NCI-H524 (cell line): ENCODE measurements at places on chromosomes 1 and 21.

- DNase-seq, result peak; percentile 82
Observed at GRCh38 chr1:107535091-107535490, 394.3 kb downstream of the NTNG1 start.

DNA sequence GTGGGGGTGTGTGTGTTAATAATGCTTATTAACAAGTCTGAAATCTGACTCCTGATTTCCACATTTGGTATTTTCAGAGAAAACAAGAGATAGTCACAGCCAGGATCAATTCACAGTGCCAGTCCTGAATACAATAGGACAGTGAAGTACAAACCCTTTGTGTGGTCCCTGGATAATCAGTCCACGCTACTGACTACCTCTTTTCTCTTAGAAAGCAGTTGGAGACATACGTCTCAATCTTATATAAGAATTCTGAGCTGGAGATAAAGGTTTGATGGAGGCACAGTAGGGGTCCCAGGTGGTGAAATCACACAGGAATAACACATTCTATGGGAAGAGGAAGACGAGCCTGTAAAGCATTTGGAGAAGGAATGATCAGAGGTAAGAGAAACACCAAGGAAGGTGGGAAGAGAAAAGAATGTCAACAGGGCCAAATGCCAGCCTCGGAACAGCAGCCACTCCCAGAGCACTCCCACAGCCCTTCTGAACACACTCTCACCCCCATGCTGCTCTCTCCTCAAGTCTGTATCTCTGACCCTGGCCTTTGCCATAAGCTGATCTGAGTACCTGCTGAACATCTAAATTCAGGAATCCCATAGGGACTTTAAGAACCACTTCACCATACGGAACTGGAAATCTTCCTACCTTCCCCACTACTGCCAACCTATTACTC, 48.6 kb downstream of the TRAF5 start:
- DNase-seq, result peak; percentile 13

DNA sequence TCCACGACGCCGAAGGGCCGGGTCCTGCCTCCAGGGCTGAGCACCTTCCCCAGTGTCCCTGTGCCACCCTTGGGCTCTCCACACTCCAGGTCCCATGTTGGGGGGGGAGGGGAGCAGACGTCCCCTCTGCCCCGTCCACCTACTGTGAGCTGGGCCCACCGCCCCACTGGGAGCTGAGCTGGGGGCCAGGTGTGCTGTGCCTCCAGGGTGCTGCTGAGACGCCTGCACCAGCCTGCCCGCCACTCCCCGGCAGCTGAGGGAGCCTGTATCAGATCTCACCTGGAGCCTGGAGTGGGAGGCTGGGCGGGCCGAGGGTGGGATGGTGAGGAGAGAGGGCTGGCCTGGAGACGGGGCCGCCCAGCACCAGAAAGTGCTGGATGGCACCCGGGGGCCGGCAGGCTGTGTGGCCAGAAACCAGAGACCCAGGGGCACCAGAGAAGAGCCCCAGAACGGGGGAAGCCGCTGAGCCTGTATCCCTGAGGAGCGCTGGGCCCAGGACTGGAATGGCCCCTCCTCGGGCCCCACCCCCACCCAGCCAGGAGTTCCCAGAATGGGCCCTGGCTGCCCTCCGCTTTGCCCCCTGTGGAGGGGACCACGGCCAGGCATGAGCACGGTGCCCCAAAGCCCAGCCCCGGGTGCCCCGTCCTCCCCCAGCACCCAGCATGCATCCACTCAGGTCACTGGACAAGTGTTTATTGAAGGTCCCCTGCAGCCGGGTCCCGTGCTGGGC, 3.4 kb downstream of the TNFRSF18 start:
- DNase-seq, result no peak

- DNase-seq, result no peak
Observed at GRCh38 chr1:154758346-154758745, 111.7 kb downstream of the KCNN3 start.

DNA sequence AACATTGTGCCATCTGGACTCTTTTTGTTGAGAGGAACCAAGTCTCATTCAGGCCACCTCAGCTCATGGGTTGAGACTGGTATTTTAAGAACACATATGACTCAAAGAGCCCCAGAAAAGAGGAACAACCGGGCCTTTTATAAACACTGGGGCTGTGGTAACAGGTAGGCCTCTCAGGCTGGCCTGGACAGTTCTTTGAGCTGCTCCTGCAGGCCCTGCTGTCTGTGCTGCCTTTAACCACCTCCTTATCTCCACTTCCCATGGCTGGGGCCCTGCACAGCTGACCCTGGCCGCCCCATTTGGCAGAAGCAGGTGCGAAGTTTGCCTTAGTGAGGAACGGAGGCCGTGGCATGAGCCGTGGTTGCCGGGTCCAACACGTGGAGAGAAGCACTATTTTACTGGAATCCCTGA, 163.3 kb downstream of the RHOU start:
- DNase-seq, result no peak

DNA sequence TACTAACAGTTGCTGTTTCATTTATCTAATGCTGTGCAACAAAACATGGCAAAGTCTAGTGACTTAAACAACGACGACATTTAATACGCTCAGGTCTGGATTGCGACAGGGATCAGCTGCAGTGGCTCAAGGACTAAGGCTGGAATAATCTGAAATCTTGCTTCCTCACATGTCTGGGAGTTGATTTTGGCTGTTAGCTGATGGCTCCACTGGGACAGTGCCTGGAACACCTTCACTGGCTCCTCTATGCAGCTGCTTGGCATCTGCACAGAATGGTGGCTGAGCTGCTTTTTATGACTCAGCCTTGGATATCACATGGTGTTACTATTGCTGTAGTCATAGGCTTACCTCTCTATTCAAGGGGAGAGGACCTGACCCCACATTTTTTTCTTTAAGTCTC, 24.0 kb upstream of the BTG3 start:
- no peak for DNase-seq

GRCh38 chr1:38241594-38242334, 195.2 kb upstream of the POU3F1 start:
- DNase-seq, result no peak

GRCh38 chr1:206082831-206083695, 30.1 kb downstream of the RHEX start:
- no peak for DNase-seq

GRCh38 chr1:230317823-230318819, 108.0 kb downstream of the PGBD5 start:
- no peak for DNase-seq

DNA sequence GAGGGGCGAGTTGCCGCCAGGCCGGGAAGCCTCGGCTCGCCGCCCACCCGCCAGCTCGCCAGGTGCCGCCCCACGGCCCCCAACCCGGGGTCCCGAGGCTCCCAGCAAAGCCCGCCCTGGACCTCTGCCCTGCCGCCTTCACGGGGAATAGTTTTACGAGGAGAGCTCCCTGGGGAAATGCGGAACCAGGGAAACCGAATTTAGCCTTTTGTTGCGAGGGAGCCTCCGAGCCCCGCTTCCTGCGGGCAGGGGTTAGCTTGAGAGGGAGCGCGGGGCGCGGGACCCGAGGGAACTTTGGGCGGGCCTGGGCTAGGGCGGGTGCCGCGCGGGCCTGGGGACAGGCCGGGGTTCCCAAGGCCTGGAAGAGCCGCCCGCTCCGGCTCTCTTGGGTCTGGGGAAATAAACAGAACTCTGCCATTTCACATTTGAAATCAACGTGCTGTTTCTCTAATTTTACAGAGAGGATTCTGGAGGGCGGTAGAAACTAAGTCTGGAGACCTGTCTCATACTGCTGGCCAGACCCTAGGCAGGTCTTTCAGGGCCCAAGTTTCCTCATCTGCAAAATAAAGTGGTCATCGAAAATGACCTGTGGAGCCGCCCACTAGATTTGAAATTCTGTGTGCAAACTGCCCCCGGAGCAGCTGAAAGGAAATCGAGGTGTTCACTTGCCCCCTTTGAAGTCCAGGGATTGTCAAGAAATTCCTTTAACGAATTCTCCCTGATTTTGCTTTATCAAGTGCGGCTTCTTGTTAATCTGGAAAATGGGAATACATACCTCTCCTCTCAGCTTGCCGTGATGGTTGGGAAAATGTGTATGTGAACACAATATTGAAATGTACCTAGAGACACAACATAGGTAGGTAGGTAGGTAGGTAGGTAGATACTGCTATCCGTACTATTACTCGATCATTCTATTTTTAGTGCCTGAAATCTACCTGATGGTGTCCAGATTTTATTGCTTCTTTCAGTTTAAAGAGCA, 749 bp upstream of the GLUL start:
- peak; percentile 70 for DNase-seq

DNA sequence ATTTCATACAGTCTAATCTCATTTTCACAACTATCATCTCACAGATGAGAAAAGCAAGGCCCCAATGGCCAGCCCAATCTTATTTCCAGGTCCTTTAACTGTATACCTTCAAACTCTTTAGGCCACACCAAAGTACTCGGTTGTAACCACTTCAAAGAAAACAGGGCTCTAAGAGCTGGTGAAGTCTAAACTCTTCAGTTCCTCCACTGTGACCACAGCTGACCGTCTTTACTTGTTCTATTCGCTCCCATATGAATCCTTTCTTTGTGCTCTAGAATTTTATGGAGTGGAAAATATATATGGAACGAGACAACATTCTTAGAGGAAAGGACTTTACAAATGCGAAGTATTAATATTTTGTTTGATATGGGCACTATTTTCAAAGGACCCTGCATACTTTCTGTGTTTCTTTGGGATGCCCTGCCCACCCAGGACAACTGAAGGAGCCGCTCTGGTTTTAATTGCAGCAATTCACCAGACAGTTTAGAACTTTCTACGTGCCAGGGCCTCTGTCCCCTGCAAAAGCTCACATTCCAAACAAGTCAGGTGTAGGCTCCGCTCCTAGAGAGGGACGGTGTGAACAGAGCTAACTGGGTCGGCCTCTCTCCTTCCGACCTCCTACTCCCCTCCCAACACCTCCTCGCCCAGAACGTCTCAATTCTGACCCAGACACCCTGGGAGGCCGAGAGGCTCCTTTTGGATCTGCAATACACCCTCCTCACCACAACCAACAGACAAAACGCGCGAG, 15.7 kb downstream of the IER5 start:
- DNase-seq, result no peak

DNA sequence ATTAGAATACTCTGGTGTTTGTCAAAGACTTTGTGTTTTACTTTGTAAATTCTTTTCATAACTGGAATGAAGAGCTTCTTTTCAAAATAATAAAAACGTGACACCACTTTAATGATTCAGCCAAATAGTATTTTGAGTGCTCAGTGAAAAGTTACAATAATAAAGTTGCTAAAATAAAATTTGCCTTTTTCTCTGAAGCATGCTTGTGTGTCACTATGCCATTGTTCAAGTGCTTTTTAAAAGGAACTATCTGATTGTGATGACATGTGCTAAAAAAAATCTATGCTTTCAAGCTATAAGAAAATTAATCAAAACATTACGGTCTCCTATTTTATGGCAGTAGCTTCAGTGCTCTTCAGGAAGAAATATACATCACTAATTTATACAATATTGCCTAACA, 1290.5 kb upstream of the B3GALT2 start:
- DNase-seq, result no peak

GRCh38 chr1:212089560-212090163, 54.1 kb downstream of the DTL start:
- no peak for DNase-seq

DNA sequence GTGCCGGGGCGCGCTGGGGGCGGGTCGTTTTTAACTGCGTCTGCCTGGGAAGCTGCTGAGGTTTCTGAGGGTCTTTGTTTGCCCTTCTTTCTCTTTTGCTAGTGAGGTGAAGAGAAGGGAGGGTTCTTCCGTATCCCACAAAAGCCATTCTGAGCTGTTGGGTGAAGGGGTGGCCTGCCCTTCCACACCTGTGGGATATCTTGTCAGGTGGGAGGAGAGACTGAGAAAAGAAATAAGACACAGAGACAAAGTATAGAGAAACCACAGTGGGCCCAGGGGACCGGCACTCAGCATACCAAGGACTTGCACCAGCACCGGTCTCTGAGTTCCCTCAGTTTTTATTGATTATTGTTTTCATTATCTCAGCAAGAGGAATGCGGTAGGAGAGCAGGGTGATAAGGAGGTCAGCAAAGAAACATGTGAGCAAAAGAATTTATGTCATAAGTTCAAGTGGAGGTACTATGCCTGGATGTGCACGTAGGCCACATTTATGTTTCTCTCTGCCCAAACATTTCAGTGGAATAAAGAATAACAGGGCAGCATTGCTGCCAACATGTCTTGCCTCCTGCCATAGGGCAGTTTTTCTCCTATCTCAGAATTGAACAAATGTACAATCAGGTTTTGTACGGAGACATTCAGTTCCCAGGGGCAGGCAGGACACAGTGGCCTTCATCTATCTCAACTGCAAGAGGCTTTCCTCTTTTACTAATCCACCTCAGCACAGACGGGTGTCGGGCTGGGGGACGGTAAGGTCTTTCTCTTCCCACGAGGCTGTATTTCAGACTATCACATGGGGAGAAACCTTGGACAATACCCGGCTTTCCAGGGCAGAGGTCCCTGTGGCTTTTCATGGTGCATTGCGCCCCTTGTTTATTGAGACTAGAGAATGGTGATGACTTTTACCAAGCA, 972 bp downstream of the PGBD2 start:
- no peak for DNase-seq

- no peak for DNase-seq
Observed at GRCh38 chr1:200302192-200302920, 107.5 kb downstream of the ZNF281 start.

GRCh38 chr1:193085263-193085662, 20.0 kb downstream of the GLRX2 start:
- no peak for DNase-seq

- DNase-seq, result no peak
Observed at GRCh38 chr1:158272681-158273080, 17.0 kb upstream of the CD1C start.

DNA sequence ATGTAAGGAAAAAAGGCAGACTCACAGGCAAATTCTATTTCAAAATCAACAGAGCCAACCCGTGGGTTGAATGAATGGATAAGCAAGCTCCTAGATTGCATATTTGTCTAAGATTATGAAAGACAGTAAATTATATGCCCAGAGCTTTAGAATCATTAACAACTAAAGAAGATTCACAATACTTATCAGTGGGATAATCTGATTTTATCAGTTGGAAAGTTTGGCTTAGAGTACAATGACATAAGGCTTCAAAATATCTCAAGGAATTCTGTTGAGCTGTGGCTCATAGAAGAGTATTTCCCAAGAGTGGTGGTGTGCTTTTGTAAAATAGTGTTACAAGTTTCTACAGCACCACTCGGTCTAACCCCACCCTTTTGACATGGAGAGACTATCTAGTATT, 85.5 kb downstream of the ADAMTS1 start:
- DNase-seq, result no peak

DNA sequence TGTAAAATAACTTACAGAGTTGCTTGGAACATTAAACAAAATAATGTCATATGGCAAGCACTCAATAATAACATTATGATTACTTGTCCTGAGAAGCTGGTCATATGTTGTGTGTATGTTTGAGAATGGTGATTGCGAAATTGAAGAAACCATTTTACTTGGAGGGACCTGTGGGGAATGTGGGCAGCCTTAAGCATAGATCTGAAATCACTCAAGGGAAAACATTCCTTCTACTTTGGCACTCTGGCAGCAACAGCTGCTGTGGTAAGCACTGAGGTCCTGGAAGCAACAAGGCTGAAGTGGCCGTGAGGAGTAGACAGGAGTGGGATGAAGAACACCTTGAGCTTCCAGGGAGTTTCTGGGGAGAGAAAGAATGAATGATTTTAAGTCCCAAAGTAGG, 165.4 kb upstream of the ADAMTS5 start:
- peak; percentile 24 for DNase-seq

GRCh38 chr1:178066296-178066907, 27.5 kb upstream of the RASAL2 start:
- no peak for DNase-seq
